Fibroblast of the conjunctiva (primary cell): ENCODE measurements at places on chromosomes 16 and 17.

DNA sequence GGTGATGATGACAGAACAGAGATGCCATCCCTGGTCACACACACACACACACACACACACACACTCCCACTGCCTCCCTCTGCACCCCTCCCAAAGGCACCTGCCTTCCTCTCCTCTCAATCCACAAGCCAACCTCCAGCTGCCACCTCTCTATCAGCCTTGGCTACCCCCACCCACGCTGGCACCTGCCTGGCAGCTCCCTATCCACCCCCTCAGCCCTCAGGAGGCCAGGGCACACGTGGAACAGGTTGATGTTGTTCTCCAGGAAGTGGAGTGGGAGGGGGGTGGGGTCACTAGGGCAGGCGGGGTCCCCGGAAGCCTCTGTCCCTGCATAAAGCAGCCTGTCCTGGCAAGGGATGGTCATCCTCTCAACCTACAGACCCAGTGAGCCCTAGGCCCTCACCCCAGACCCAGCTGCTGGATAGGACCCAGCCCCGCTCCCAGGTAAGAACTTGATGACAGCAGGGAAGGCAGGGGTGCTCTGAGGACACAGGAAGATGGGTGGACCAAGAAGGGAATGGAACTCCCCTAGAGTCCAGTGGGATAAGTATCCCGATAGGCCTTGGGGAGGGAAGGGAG is at the start of gene GSDMA:
Gene GSDMA, plus strand, starts transcription at position 363 of the 579 bp plus-strand sequence. CDS start 2,684 bp downstream, outside the sequence.
- DNase-seq: no peak

DNA sequence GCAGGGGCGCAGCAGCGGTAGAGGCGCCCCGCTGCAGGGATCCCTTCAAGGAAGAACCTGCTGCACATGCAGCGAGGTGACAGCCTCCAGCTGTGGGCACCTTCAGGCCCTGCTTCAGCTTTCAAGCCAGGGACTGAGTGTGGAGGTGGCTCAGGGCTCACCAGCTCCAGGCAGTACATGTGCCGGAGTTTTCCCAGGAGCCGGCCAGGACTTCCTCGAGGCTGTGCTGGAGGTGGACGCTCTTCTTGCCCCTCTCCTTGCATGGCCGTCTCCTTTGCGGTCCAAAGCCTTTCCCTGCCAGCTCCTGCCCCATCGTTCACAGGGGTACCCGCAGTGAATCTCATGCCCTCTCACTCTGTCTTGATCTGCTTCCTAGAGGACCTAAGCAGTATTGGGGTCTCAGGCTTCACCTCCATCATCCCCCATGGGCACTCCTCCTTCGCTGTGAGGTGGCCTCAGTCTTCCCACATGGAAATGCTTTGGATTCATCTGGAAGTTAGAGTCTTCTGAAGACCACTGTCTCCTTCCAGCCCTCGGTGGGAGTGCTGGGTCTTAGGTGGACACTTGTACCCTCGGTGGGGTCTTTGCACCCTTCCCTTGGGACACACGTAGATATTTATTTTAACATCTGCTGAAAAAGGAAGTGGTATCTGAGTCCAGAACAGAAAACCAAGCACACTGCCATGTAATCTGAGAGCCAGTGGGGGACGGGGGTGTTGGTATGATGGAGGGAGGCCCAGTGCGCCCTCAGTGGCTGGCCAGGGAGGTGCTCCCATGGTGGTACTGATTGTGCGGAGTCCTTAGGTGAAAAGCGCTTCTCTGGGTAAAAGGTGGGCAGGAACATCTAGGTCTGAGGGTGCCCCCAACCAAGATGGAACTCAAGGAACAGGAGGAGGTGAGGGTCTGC is 7.0 kb downstream of the XYLT2 start:
- DNase-seq: no peak

- no peak for DNase-seq
Measured at GRCh38 chr16:57882792-57883191, 80.5 kb upstream of the KIFC3 start.

DNA sequence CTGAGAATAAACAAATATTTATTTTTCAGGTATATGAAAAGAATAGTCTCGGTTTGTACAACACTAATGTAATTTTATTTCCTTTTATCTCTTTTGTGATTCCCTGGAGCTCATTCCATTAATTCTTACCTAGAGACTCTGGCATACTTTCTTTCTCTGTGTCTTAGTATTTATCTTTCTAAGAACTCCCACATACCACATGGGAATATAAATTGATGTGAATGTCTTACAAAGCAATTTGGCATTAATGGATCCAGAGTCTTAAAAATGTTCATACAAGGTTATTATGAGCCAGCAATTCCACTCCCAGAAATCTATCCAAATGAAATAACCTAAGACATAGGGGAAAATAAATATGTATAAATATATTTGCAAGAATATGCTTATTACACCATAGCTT is 202.7 kb downstream of the CDH11 start:
- DNase-seq: no peak

- no peak for DNase-seq
Measured at GRCh38 chr16:19854543-19854876, 30.1 kb downstream of the GPRC5B start.

- DNase-seq: no peak
Measured at GRCh38 chr17:77394540-77395295, 253.9 kb downstream of the SEC14L1 start.

DNA sequence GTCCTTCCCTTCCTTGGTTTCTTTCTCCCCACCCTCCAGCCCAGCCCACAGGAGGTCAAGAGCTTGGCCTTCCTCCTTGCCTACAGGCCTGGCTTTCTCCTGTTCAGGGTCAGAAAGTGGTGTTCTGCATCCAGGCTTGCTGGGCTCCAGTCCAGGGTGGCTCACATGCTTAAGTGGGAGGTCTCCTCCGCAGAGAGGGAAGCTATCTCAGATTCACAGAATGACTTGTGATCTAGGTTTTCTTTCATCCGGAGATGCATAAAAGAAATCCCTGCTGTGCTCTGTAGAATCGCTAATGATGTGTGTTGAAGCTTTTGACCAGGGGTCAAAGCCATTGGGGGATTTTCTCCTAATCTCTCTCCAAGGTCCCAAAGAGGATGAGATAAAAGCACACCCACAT is 382.3 kb upstream of the EEF2KMT start:
- DNase-seq: no peak

- DNase-seq: no peak
Measured at GRCh38 chr17:43713494-43714162, 45.0 kb downstream of the SOST start.

DNA sequence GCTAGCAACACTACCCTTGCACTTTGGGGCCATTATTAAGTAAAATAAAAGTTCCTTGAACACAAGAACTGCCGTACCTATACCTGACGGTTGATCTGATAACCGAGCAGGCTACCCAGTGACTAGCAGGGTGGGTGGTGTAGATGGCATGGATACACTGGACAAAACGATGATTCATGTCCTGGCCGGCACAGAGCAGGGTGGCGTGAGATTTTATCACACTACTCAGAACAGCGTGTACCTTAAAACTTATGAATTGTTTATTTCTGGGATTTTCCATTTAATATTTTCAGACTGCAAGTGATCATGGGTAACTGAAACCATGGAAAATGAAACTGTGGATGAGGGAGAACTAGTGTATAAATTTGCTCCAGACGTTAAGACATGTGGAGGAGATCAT is 41.0 kb upstream of the MSI2 start:
- peak; percentile 39 for DNase-seq

GRCh38 chr17:50322271-50322670 is 23.7 kb upstream of the XYLT2 start:
- no peak for DNase-seq

DNA sequence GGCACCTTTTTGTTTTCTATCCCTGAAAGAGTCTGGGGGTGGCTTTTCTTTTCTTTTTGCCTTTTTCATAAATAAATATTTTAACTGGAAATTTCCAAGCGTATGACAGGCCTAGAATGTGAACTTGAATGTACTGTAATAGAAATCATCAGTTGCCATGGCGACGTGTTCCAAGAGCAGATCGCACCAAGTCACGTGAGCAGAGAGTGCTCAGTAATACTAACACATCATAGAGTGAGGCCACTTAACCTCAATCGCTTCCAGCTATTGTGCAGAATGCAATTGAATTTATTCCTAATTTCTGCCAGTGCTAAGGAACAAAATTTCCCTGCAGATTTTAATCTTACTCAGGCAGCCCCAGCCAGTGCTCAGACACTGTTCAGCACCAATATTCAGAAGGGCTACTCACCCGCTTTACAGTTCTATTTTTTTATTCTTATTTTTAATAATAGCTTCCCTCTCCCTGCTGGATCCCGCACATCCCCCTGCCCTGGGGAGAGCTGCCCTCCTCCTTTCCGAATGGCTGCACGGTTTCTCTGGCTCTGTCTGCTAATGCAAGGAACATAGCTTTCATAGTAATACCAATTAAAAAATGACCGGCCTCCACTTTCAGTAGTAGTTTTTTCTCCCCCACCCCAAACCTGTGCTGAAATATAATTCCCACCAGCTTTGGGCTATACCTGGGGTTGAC is 26.2 kb upstream of the PMFBP1 start:
- DNase-seq: peak; percentile 92

DNA sequence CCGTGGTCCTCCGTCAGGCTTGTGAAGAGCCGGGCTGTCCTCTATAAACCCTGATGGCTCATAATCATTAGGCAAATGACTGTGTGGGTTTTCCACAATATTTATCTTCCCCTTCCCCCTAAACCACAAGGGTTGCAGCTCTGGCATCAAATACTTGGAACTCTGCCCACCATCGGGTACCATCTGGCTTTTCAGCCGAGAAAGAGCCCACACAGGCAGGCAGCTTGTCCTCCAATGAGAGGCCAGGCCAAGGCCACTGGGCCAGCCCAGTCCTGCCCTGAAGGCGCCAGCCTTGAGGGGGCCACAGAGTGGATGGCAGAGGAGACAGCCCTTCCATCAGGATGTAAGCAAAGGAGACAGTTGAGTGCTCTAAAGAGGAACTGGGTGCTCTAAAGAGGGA is 31.8 kb upstream of the NAT9 start:
- DNase-seq: no peak

GRCh38 chr17:82236142-82236971 is 7.5 kb downstream of the SLC16A3 start:
- DNase-seq: no peak

DNA sequence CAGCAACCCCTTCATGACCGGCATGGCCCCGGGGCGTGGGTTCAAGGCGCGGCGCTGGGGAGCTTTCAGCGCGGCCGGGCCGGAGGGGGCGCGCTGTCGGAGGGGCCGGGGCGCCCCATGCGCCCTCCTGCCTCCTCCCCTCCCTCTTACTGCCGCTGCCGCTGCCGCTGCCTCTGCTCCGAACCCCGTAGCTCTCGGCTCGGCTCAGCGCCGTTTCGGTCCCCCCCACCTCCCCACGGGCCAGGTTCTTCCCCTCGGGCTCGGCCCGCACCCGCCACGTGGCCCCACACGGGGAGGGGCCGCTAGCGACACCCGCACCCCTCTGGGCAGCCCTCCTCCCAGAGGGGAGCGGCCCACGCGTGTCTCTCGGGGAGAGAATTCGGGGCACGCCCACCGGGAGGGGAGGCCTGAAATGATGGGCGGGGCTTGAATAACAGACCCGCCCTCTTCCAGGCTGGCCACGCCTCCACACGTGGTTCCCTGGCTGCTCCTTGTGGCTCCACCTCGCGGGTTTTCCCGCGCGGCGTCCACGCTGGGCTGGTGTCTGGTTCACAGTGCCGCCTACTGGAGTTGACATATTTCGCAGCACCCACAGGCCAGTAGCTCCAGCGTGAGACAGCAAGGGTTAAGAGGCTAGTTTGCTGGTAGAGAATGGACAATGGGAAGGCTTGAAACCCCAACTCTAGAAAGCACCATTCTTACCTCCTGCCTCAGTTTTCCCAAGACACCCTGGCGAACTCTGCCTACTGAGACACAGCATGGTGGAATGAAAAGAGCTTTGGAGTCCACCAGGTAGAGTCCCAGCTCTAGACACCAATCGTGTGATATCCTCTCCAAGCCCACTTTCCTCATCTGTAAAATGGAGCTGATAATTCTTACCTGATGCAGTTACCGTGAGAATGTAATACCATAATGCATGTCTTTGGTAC is at the start of gene KCNH4:
Gene KCNH4, minus strand, starts transcription at position 221 of the 929 bp plus-strand sequence. Its CDS starts 197 bp downstream, at position 24.
- peak; percentile 17 for DNase-seq
